ENCODE measurements at places on chromosomes 11 and 22.

GRCh38 chr11:123580557-123581275, 73.7 kb downstream of the SCN3B start:
- peak; percentile 63 for DNase-seq

DNA sequence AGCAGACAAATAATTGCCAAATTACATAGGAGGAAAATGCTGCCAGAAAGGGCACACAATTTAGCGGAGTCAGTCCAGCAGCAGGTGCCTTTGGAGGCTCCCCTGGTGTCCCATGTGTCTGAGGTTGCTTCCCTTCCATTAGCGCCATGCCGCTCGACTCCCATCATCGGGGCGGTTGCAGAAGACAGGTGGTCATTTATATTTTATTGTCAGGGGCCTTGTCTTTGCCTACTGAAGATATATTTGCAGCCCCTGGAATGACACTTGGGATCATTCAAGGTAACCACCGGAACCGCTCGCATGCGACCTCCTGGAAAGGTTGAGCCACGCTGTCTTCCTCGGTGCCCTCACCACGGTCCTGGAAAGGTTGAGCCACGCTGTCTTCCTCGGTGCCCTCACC, 298.3 kb downstream of the TBC1D22A start:
- no peak for DNase-seq

DNA sequence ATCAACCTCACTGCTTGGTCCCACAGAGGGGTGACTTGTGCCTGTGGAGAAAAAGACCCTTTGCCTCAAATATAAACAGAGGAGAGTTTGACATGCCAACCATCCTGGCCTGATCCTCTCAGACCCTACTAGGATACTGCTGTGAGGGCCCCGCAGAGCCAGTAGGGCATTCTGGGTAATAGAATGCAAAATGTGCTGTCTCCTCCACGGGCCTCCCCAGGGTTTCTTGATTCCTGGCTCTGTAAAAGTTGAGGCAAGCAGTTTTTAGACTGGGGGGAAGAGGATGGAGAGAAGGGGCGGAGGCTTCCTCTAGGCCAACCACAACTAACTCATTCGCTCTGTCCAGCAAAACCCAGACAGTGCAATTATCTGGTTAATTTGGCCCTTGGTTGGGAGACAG, 81.7 kb downstream of the SYN3 start:
- DNase-seq = no peak

GRCh38 chr11:124746621-124747243, 5.3 kb downstream of the VSIG2 start:
- DNase-seq = peak; percentile 31

GRCh38 chr11:129861702-129862522, 33.5 kb downstream of the NFRKB start:
- peak; percentile 82 for DNase-seq

DNA sequence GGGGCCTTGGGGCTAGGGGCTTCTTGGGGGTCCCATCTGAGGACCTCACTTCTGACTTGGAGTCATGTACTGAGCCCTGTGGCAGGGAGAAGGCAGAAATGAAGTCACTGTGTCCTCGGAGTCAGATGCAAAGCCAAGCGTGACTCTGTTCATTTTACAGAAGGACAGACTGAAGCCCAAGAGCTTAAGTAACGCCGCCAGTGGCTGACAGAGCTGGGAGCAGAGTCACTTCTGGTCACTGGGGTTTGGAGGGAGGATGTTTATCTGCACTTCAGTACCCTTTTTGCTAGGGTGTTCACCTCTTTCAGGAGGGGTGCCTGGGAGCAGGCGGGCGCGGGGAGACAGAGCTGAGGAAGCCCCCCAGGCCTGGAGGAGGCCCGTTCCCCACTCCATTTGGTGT, 10.7 kb downstream of the CD6 start:
- DNase-seq = no peak

Data from tongue (tissue), 3 donors.